ENCODE measurements at places on chromosomes 13 and 19.
A peak's percentile ranks its signal among the peaks of the same experiment; 100 is the strongest.

GRCh38 chr13:23753458-23753857 lies 135.7 kb downstream of the MIPEP start:
- no peak for DNase-seq

- DNase-seq = no peak
Measured at GRCh38 chr19:21256722-21257121, 72.5 kb downstream of the ZNF708 start.

- no peak for DNase-seq
Measured at GRCh38 chr13:33079960-33080359, 63.7 kb downstream of the KL start.

DNA sequence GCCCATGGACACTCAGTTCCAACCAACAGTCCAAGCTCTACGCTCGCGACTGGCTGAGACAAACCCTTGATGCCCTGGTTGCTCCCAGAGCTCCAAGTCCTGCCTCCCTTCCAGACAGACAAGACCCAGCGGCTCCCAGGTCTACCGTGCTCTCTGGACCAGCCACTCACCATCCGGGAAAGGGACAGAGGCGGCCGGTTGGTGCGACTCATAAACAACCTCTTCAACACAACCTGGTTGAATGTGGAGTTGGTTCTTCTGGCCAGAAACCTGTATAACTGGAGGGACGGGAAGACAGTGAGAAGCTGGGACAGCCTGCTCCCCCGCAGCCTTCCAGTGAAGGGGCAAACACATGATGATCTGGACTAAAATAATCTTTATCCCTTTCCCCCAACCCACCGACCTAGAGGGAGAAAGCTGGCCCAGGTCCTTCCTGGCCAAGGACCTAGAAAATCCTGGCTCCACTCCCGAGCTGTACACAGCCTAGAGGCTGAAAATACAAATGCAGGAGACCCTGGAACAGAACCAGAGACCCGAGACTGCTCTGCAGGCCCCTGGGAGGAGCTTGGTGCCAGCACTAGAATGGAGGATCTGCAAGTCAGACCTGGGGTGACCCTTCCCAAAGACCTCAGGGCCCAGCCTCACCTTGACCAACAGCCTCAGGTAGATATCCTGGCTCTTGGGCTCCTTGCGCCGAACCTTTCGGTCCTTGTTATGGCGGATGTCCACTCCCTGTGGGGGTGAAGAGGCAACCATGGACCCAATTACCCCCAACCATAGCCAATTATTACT lies 1.6 kb downstream of the RPL18 start:
- no peak for DNase-seq

- DNase-seq = peak; percentile 69
Measured at GRCh38 chr19:14361824-14362223, 19.4 kb upstream of the ADGRE5 start.

- DNase-seq = no peak
Measured at GRCh38 chr13:78182813-78183212, 264.2 kb upstream of the EDNRB start.

DNA sequence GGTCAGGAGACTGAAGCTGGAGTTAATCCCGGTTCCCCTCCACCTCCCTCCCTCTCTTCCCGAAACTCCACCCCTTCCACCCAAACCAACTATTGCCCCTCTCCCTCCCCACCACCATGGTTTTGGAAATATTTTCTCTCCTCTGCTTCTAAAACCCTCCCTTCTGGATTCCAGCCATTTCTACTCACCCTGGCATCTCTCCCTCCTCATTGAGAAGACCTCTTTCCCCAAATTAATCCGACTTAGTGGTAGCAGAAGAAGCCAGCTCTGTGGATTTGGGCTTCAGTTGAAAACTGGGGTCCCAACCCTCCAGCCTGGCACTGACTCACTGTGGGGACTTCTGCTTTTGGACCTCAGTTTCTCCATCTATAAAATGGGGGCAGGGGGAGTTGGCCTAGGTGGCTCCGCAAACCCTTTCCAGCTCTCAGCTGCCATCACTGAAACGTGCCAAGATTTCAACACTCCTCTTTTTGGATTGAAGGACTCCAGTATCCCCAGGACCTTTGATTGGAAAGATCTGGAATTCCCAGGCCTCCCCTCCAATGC lies 1.6 kb downstream of the GPR4 start:
- no peak for DNase-seq

DNA sequence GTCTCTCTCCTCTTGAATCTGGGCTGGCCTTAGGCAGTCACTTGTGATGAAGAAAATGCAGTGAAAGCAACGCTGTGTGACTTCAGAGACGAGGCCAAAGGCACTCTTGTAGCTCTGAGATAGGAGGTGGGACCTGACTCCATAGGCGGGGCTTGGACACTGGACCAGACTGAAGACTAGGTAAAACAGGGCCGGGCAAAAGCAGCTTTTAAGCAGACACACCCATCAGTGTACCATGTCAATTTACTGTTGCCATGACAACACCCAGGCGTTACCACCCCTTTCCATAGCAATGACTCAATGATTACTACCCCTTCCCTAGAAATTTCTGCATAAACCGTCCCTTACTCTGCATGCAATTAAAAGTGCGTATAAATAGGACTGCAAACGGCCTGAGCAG lies 6.6 kb upstream of the EID2 start:
- DNase-seq = no peak

GRCh38 chr13:30864433-30865122 lies 41.5 kb upstream of the MEDAG start:
- DNase-seq = no peak

DNA sequence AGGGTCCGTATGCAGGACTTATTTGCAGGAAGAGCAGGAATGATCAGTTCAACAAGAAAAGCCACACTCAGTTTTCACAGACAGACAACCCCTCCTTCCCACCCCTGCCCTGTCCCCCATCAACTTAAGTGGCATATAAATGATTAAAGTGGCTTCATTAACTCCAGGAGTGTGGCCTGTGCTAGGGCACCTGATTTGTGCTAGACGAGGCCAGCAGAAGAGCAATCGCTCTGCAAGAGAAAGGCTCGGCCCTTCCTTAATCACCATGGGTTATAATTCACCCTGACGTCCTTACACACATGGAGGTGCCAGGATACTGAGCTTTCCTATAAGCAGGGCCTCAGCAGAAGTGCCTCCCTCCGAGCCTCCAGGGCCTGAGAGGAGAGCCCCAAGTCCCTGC lies 14.6 kb downstream of the C19orf12 start:
- no peak for DNase-seq

DNA sequence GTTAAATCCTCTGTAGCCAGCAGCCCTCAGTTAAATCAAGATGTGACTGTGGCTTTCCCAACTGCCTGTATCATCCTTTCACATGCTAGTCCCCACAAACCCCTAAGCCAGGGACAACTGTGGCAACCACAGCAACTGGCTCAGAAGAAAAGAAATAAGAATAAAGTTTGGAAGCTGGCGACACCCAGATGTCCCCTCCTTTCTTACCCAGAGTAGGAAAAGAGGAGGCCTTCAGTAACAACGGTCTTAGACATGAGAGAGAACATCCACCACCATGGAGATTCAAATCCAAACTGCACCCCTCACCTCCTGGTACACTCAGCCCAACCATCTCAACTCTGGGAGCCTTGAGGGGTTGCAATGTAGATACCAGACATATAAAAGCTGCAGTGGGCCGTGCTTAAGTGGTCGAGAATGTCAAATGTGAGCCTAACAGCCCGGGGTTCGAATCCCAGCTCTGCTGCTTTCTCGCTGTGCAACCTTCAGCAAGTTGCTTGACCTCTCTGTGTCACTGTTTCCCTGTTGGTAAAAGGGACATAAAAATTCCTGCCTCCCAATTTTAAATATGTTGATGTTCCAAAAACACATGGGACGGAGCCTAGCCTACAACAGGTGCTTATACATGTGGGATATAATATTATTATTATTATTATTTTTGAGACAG lies 23.8 kb downstream of the ZNRF4 start:
- no peak for DNase-seq

DNA sequence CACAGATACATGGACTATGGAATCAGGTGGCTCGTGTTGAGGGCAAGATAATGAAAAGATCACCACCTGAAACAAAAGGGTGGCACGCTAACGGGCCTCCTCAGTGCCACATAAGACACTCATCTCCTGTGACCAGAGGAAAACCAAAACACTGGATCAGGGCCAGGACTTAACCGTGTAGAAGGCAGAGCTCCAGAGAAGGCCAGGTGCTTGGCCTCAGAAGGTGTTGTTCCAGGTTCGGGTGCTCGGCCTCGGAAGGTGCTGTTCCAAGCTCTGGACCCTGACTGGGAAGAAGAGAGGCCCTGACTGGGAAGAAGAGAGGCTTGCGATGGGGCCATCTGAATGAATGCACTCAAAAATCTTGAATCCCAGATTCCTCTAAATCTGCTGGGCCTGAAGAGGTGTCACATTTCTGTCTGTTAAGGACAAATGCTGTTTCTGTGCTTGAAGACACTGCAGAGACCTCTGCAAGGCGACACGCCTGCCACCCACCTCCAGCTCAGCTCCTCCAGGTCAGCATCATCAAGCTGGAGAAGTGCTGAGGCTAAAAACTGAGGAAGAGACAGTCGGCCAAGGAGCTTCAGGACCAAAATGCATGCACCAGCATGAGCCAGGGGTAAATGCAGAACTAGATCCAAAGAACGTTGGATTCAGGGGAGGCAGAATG lies 2.7 kb upstream of the RASA3 start:
- no peak for DNase-seq

GRCh38 chr19:37953918-37954303 lies 46.9 kb downstream of the SIPA1L3 start:
- DNase-seq = no peak

GRCh38 chr13:98556968-98557631 lies 19.8 kb downstream of the STK24 start:
- no peak for DNase-seq

DNA sequence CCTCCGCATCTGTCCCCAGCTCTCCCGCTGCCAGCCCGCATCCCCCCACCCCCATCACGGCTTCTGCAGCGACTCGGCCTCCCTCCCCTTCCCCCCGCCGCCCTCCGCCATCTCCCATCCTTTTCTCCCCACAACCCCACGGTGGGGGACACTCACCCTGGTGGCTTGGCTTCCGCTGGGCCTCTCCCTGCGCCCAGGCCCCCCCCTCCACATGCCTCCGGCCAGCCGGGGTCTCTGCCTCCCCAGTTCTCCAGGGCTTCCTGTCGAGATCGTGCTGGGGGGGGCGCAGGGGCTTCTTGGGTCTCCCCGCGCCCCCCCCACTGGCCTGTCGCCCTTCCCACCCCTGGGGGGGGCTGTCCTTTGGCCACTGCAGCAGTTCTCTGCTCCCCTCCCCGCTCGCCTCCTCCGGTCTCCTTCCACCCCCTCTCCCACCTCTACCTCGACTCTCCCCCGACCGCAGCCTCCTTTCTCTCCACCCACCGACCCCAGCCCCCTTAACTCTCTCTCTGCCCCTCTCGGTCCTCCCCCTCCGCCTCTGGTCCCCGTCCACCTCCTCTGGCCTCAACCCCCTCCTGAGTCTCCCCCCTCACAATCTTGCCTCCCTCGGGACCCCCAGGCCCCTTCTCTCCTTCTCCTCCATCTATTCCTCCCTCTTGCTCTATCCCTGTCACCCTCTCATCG lies 17.1 kb downstream of the LRRC4B start:
- no peak for DNase-seq

GRCh38 chr19:17680230-17680722 lies 7.9 kb downstream of the UNC13A start:
- DNase-seq = peak; percentile 60

GRCh38 chr13:74921326-74921725 lies 560.6 kb downstream of the TBC1D4 start:
- no peak for DNase-seq

- no peak for DNase-seq
Measured at GRCh38 chr13:43196086-43196621, 172.8 kb downstream of the DNAJC15 start.

- DNase-seq = no peak
Measured at GRCh38 chr13:74087357-74087756, 46.8 kb downstream of the KLF12 start.

DNA sequence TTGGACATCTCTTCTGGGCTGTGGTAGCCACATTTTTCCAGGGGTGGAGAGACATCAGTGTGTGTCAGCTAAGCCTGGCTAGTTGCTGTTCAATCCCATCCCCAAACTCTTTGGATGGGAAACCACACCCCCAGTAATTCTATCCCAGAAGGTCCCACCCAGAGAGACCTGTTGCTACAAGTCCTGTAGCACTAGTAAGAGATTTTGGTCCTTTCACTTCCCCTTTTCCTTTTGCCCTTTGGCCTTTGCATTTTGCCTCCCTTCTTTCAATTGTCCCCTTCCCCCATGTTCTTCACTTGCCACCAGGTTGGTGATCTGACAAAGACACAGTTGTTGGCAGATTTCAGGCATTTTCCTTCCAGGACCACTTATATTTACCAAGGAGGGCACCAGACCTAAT lies 3.8 kb downstream of the CBY2 start:
- no peak for DNase-seq

- DNase-seq = no peak
Measured at GRCh38 chr13:95128045-95128643, 173.1 kb downstream of the ABCC4 start.

- no peak for DNase-seq
Measured at GRCh38 chr19:39927076-39927475, 7.4 kb downstream of the FCGBP start.

DNA sequence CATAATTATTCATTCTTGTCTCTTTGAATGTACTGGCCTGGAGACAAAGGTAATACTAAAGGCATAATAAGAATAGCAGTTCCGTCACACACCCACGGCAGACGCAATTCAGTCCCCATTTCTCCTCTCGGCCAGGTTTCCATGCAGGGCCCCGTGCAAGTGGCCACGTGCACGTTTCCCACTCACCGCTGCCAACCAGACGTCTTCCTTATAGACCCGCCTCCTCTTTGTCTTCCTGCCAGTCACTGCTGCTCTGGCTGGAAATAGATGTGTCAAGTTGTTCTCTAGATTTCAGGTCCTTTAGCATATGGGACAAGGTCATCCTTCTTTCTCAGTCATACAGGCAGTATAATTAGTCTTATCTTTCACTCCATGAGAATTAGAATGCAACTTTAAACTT lies 204.3 kb downstream of the SUCLA2 start:
- DNase-seq = no peak

GRCh38 chr19:57359300-57359699 lies 4.1 kb upstream of the TRAPPC2B start:
- no peak for DNase-seq

DNA sequence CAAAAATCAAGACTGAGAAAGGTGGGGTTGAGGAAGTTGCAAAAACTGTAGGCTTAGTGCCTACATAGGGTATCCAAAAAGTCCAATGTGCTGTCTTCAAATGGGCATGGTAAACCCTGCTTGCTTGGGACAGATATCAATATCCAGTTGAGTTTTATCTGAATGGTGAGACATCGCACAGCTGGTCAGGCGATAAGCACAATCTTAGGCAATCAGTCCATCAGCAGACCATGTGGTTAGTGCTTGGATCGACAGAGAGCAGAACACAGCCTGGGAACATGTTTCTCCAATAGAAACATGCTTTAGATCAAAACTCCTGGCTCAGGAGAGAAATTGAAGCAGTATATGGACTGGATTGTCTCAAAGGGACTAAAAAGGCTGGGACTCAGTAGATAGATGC lies 151.3 kb upstream of the IPO5 start:
- no peak for DNase-seq

DNA sequence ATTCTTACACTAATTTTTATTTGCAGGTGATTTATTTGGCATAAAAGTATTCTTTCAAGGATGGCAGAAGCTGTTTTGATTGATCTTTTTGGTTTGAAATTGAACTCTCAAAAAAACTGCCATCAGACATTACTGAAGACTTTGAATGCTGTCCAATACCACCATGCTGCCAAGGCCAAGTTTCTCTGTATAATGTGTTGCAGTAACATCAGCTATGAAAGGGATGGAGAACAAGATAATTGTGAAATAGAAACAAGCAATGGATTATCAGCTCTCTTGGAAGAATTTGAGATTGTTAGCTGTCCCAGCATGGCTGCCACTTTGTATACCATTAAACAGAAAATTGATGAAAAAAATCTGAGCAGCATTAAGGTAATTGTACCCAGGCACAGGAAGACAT lies 1.2 kb downstream of the LACC1 start:
- no peak for DNase-seq

All from activated T-cell treated with anti-CD3 and anti-CD28 coated beads, Interleukin-2, amount 50 U/mL, for 24 hours (primary cell).